Dermis blood vessel endothelial cell (primary cell): ENCODE measurements at places on chromosomes 12 and 14. TPM values are rescaled to one million over a fixed set of nuclear protein-coding genes. Genes with fewer than 3 reads are reported as not detected.

PPP1R1A gene
- 0.17 TPM in 1 of 2 replicates, not detected in the other for total RNA-seq

WNT1 gene
- total RNA-seq = not detected in 2 replicates

- peak; percentile 46 for DNase-seq
Observed at GRCh38 chr14:93936245-93936644, 9.1 kb downstream of the FAM181A start.

GRCh38 chr12:116244001-116244400 lies 33.5 kb downstream of the MED13L start:
- peak; percentile 67 for DNase-seq

DNA sequence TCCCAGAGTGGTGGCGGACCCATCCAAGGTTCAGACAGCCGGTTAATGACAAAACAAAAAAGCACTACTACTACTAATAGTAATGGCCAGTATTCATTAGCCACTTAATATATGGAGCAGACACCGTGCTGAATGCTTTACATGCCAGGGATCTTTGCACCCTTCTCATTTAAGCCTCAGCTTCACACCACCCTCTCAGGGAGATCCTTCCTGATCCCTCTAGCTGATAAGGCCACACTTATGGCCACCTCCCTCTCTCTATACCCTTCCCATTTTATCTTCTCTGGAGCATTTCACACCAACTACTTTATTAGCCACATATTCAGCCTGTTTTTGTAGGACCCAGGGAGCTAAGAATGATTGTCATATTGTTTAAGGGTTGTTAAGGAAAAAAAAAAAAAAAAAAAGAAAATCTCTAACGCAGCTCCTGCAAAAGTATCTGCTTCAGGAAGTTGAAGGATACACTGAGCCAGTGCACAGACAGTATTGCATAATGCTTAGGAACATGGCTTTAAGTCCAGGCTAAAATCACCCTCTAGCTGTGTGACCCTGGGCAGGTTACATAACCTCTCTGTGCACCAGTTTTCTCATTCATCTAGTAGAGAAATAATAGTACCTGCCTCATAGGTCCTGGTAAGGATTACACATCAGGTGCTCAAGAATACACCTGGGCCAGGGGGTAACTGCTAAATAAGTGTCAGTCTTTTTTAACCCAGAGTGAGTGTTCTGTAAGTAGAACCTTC lies 29.4 kb downstream of the NUAK1 start:
- DNase-seq = no peak

DNA sequence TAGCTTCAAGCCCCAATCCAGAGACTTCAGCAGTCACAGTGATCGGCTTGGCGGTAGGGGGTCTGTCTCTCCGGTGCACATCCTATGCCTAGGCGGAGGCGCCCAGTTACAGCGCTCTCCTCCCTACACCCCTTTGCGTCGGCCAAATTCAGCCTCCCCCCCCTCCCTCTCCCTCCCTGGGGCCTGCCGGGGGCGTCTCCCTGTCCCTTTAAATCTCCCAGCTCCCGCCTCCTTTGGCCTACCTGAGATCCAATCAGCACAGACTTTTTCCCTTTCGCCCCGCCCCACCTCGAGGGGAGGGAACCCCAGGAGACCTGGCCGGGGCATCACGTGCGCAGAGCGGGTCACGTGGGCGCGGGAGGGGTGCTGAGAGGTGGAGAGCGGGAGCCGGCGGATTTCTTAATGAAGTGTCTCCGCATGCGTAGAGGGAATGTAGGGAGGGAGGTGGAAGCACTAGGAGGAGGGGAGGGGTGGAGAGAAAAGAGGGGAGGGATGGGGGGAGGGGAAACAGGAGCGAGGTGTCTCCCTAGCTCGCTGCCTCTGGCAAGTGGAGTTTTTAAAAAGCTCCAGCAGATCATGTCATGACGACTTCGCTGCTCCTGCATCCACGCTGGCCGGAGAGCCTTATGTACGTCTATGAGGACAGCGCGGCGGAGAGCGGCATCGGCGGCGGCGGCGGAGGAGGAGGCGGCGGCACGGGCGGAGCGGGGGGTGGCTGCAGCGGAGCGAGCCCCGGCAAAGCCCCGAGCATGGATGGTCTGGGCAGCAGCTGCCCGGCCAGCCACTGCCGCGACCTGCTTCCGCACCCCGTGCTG lies at the start of gene HOXC13:
TSS of gene HOXC13 (plus strand) at position 506 of the 815 bp plus-strand sequence. CDS start at position 582, 76 bp downstream.
- no peak for DNase-seq
